Activated CD4-positive, alpha-beta memory T cell treated with anti-CD3 and anti-CD28 coated beads, Interleukin-2, amount 10 ng/mL, durations not matched to agents 7 days and 5 days (primary cell): ENCODE measurements at places on chromosomes 16 and 17. TPM values are rescaled to one million over a fixed set of nuclear protein-coding genes. Genes with fewer than 3 reads are reported as not detected.

DNA sequence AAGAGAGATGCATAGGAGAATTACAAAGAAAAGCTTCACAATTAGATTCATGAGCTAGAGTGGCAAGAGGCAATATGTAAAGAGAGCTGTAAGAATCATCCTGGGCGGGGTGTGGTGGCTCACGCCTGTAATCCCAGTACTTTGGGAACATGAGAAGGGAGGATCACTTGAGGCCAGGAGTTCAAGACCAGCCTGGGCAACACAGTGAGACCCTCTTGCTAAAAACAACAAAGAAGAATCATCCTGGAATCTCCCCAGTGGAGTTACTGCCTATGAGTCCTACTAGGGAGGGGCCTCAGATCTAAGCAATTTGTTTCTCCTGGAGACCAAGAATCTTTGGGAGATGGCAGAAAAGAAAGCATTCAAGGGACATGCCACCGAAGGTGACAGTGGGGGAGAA, 119.1 kb downstream of the HIC1 start:
- no peak for DNase-seq

GRCh38 chr16:8858994-8859912, 9.6 kb downstream of the CARHSP1 start:
- no peak for DNase-seq

- DNase-seq = no peak
Measured at GRCh38 chr17:61251939-61252865, 147.4 kb upstream of the TBX2 start.

DNA sequence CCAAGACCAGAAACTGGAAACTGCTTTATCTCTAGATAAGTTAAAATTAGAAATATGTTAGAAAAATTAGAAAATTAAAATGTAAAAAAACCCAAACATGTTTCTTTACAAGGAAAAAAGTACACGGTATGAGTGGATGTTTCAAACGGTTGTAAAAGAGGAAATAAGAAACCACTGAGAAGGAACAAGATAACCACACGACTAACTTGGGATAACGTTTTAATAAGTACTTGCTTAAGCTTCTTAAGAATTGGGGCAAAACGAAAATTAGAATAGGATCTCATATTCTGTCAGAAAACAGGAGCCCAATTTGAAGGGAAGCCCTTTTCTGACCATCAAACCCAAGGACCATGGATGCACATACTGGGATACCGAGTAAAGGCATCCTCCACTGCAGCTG, 31.0 kb downstream of the MBTPS1 start:
- DNase-seq = no peak

- no peak for DNase-seq
Measured at GRCh38 chr16:78196502-78196901, 97.0 kb downstream of the WWOX start.

DNA sequence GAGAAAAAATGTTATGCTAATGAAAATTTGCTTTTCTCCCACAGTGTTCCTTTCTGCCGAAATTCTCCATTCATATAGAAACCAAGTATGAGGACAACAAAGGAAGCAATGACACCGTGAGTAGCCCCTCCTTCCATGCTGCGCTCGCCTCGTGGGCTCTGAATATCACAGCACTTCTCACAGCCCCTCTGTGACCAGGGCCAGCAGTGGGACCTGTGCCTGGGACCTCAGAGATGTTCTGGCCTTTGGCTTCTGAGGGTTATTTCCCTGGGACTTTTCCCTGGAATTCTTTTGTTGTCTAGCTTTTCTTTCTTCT, 139.6 kb upstream of the NOL11 start:
- DNase-seq = no peak

GRCh38 chr17:80799538-80800480, 191.8 kb upstream of the CHMP6 start:
- DNase-seq = no peak

GRCh38 chr16:4220358-4220757, 21.5 kb downstream of the SRL start:
- no peak for DNase-seq

The KRTAP1-5 gene
- total RNA-seq = not detected

The LRRC36 gene
- total RNA-seq = not detected

DNA sequence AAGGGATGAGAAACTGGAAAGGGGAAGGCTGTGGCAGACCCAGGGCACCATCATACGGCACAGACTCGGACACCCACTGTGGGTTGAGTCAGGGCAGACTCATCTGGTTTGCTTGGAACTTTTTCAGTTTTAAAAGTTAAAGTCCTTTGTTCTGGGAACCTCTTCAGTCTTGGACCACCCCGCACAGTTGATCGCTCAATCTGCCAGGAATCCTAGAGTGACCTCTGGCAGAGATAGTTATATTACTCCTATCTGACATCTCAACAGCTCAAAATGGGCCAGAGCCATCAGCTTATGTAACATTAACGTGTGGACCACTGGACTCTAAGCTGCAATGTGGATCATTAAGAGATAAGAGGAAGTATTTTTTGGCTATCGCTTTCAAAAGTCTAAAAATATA, 164.3 kb downstream of the ABCA8 start:
- no peak for DNase-seq

DNA sequence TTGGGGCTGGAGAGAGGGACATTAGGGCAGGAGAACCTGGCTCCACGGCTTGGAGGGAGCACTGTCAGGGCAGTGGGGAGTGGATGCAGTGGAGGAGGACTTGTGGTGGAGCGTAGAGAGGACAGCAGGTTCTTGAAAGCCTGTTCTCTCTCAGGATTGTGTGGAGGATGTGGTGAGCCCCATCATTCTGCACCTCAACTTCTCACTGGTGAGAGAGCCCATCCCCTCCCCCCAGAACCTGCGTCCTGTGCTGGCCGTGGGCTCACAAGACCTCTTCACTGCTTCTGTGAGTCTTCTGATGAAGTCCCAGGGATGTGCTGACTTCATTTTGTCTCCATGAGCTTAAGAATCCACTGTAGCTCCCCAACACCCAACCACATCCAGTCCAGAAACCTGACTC, 13.5 kb downstream of the COX6A2 start:
- DNase-seq = peak; percentile 62

DNA sequence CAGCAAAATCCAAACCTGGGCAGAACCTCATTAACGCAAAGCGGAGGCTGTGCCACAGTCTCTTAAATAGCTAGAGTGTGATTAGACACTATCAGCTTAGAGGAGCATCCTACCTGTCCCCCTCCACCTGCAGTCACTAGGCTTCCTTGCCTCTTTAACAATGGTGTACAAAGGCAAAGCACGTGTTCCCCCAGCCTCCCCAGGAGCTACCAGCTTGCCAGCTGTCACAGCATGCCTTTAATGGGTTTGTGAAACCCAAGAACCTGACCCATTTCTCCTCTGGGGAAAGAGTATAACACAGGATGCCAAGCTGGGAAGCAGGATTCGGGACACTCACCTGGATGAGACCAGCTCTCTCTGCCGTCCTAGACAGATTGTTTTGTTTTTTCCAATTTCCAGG, 37.2 kb upstream of the TBX2 start:
- DNase-seq = no peak

The C1QTNF8 gene
- not detected for total RNA-seq

DNA sequence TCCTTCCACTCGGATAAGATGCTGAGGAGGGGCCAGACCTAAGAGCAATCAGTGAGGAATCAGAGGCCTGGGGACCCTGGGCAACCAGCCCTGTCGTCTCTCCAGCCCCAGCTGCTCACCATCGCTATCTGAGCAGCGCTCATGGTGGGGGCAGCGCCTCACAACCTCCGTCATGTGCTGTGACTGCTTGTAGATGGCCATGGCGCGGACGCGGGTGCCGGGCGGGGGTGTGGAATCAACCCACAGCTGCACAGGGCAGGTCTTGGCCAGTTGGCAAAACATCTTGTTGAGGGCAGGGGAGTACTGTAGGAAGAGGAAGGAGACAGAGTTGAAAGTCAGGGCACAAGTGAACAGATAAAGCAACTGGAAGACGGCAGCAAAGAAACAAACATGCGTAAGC, 12.4 kb downstream of the TP53 start:
- DNase-seq = no peak

The RASD1 gene
- total RNA-seq = 2.0 TPM

DNA sequence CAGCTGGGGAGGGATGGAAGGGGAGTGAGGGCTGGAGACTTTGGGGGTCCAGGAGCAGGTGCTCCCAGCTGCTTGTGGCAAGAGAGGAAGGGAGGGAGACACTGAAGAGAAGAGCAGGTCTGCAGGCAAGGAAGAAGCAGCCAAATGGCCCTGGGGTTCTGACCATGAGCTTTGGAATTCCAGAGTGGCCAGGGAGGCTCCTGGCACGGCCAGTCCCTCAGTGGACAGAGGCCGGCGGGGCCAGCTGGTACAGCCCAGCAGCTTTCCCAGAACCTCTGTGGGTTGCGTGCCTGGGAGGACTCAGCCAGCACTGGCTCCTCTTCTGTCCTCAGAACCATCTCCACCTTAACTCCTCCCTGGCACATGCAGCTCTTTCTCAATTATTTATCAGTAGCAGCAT, 233.0 kb downstream of the MSI2 start:
- no peak for DNase-seq
